Karpas-422 (cell line): ENCODE measurements at places on chromosomes 2 and 18. TPM values are rescaled to one million over a fixed set of nuclear protein-coding genes. Genes with fewer than 3 reads are reported as not detected.

DSG4 gene
- 4.5 and 8.3 TPM in 2 replicates for total RNA-seq

ANKMY1 gene
- 25.7 and 30.8 TPM in 2 replicates for total RNA-seq

ITGAV gene
- 3.4 and 4.9 TPM in 2 replicates for total RNA-seq

ALMS1 gene
- 67.3 and 84.7 TPM in 2 replicates for total RNA-seq

DUSP19 gene
- 0.04 and 0.26 TPM in 2 replicates for total RNA-seq

FBLN7 gene
- total RNA-seq = 0.07 TPM in 2 replicates

UCN gene
- total RNA-seq = 2.5 and 7.1 TPM in 2 replicates

HEATR5B gene
- 21.2 and 53.1 TPM in 2 replicates for total RNA-seq

FEV gene
- not detected in 2 replicates for total RNA-seq

OSBPL6 gene
- total RNA-seq = 0.11 and 0.30 TPM in 2 replicates

OSR1 gene
- not detected in 2 replicates for total RNA-seq

CCDC74B gene
- total RNA-seq = 11.9 and 45.0 TPM in 2 replicates

SPRED2 gene
- total RNA-seq = 11.9 and 13.9 TPM in 2 replicates

RAB27B gene
- total RNA-seq = 0.11 TPM in 1 of 2 replicates, not detected in the other
